PC-9 (cell line): ENCODE measurements at places on chromosomes 13 and 19. TPM values are rescaled to one million over a fixed set of nuclear protein-coding genes. Genes with fewer than 3 reads are reported as not detected.

- no peak overlapping the region for H3K4me3 ChIP-seq
- H3K27ac ChIP-seq, result no peak overlapping the region
- H3K27me3 ChIP-seq, result peaks cover 95% of the 10 kb centered on the region
- no peaks in the 10 kb centered on the region for H3K4me1 ChIP-seq
- DNase-seq, result no peak
- H3K36me3 ChIP-seq, result no peaks in the 10 kb centered on the region
These were observed 11.5 kb downstream of the SYT3 start for GRCh38 chr19:50628146-50628545.

DNA sequence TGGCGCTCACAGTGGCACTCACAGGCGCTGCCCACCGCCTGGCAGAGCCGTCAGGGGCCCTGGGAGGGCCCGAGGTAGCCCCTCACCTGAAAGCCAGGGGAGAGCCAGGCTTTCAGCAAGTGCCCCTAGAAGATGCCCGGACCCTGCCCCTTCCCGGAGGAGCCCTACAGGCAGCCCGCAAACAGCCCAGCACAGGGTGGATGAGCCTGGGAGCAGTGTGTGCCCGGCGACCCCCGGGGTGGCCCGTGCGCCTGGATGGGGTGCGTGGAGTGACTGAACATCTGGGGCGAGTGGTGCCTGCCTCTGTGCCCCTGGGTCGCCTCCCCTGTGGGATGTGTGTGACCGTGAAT, 1.4 kb downstream of the CRLF1 start:
- H3K27ac ChIP-seq, result no peak overlapping the region
- H3K4me1 ChIP-seq, result peaks cover 14% of the 10 kb centered on the region
- H3K36me3 ChIP-seq, result no peaks in the 10 kb centered on the region

DNA sequence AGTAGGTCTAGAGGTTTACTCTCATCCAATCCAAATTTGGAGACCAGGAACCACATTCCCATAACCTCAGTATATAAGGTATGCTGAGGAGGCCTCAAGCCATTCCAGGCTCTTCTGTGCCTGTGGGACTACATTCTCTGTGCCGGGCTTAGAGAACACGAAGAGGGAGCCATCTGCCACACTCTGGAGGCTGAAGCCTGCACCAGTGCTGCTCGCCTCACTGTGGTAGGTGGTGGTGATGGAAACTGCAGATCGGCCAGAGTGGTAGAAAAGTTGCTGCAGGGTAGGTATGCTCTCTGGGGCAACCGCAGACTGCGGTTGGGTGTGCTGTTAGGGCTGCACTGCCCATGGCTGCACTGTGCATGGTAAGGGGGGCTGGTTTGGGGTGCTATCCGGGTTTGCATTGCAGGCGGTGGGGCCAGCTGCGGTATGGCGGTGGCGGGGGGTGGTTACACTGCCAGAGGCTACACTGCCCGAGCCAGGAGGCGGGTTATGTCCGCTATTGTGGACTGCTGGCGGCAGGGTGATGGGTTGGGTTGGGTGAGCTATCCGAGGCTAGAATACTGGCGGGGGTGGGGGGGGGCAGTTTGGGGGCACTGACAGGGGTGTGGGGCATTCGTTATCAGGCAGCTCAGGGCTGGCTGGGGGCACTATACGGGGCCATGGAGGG, 145.0 kb downstream of the TNFRSF19 start:
- DNase-seq, result no peak
- H3K36me3 ChIP-seq, result no peaks in the 10 kb centered on the region
- no peaks in the 10 kb centered on the region for H3K4me1 ChIP-seq

Gene IGSF23
- total RNA-seq, result not detected in 2 replicates

Gene CDX2
- not detected in 2 replicates for total RNA-seq

- peaks cover 24% of the 10 kb centered on the region for H3K27me3 ChIP-seq
- H3K27ac ChIP-seq, result no peak within 1 kb of the TSS
- DNase-seq, result no peak
- H3K4me3 ChIP-seq, result no peak within 1 kb of the TSS
- no peaks in the 10 kb centered on the region for H3K36me3 ChIP-seq
- H3K4me1 ChIP-seq, result 0 out of 2 replicates have a peak, but pooled peaks cover 5% of the 10 kb centered on the region
These were observed at the start of gene CD209 for GRCh38 chr19:7746903-7747884. TSS of gene CD209 (minus strand) at chr19:7747534. CDS start at chr19:7747511, 23 bp downstream.

DNA sequence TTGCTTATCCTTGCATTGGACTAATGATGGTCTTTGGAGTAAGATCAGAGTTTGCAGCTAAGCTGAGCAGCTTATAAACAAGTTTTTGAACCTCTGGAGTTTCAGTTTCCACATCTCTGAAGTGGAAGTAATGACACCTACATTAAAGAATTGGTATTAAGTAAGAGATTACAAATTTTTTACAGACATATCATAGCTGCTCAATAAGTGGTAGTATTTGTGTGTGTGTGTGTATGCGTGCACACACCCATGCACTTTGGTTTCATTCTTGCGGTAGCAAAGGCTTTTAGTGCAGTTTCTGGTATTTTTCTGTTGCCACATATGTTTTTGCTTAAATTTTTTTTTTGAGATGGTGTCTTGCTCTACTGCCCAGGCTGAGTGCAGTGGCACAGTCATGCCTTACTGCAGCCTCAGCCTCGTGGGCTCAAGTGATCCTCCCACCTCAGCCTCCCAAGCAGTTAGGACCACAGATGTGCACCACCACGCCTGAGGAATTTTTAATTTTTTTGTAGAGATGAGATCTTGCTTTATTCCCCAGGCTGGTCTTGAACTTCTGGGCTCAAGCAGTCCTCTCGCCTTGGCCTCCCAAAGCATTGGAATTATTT, 4.5 kb downstream of the NAA16 start:
- no peak for DNase-seq
- no peak overlapping the region for H3K27ac ChIP-seq
- H3K4me1 ChIP-seq, result 0 out of 2 replicates have a peak, but pooled peaks cover 16% of the 10 kb centered on the region
- no peaks in the 10 kb centered on the region for H3K27me3 ChIP-seq
- no peak overlapping the region for H3K4me3 ChIP-seq

DNA sequence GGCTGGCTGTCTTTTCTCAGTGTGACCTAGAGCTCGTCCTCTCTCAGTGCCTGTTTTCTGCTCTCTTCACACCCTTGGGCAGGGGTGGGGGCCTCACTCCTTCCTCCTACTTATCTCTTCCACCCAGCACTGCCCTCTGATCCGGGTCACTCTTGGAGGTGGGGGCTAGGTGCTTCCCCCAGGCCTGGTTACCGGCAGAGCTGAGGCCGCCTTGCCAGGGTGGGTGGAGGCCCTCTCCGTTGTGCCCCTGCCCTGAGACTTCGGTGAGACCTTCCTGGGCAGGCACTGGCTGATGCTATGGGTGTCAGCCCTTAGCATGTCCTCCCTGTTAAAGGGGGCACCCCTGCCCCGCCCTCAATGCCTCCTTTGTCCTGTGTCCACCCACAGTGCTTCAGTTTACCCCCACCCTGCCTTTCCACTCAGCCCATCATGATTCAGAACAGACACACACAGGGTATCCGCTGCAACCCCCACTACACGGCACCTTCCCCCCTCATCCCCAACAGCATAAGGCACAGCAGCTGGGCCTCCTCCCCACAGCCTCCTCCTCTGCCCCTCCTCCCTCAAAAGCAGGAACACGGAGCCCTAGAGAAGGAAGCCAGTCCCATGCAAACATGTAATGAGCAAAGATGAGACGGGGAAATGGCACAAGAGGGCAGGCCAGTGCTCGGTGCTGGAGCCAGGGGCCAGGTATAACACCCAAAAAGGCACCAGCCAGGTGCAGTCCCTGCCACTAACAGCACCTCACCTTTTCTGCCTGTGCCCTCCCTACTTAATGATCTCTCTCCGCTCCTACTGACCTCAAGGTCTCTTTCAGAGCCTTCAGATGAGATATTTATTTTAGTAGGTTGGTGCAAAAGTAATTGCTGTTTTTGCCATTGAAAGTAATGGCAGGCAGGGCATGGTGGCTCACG, 9.8 kb downstream of the ZGLP1 start:
- H3K27ac ChIP-seq, result no peak overlapping the region
- H3K4me1 ChIP-seq, result no peaks in the 10 kb centered on the region
- H3K36me3 ChIP-seq, result no peaks in the 10 kb centered on the region
- no peak overlapping the region for H3K4me3 ChIP-seq

DNA sequence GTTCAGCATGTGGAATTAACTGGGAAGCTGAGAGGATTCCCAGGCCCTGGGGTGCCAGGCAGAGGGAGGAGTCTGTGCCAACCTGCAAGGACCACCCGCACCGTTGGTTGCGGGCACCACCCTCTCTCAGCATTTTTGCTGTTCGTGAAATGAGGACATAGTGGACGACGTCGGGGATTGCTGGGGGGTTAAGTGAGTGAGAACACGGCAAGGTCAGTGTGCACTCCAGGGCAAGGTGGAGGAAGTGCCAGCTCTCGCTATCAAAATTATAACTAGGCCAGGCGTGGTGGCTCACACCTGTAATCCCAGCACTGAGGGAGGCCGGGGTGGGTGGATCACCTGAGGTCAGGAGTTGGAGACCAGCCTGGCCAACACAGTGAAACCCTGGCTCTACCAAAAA, 2.2 kb downstream of the FXYD3 start:
- peaks cover 4% of the 10 kb centered on the region; the same call in 1 of the 2 replicates for H3K36me3 ChIP-seq
- DNase-seq, result no peak
- peak overlapping the region; percentile 90 for H3K27ac ChIP-seq

Gene LATS2
- total RNA-seq, result 12.3 and 15.2 TPM in 2 replicates
